ENCODE measurements at places on chromosomes 11 and 22. TPM values are rescaled to one million over a fixed set of nuclear protein-coding genes. Genes with fewer than 3 reads are reported as not detected.

PLA2G3 gene
- total RNA-seq, result not detected

OR2AG1 gene
- total RNA-seq, result not detected

SERHL2 gene
- total RNA-seq, result 3.6 TPM

CCDC81 gene
- not detected for total RNA-seq

CCDC87 gene
- not detected for total RNA-seq

CHEK1 gene
- total RNA-seq, result 16.8 TPM

HORMAD2 gene
- total RNA-seq, result not detected

TCIRG1 gene
- 87.0 TPM for total RNA-seq

KCNE3 gene
- 2.3 TPM for total RNA-seq

LIN7C gene
- total RNA-seq, result 22.4 TPM

KRTAP5-9 gene
- not detected for total RNA-seq

RPUSD4 gene
- total RNA-seq, result 18.2 TPM

GAS2 gene
- not detected for total RNA-seq
